ENCODE measurements at places on chromosomes 3 and 15.
A peak's percentile ranks its signal among the peaks of the same experiment; 100 is the strongest.

GRCh38 chr15:54843006-54843405, 353.7 kb downstream of the RSL24D1 start:
- no peak for DNase-seq

- no peak for DNase-seq
Observed at GRCh38 chr3:128073185-128073725, 21.0 kb downstream of the SEC61A1 start.

DNA sequence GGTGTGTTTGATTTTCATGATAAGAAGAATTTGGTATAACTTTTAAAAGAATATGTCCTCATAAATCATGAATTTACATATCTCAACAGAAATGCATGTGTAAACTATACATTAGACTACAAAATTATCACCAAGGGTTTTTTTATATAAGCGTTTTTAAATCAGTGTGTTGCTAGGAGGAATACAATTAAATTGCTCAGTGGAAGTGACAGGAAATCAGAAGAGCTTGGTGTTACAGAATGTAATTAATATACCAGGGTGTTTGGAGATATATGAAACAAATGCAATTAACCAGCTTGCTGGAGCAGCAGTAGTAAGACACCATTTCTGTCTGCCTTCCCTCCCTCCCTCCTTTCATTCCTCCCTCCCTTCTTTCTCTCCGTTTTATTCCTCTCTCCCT, 2.4 kb downstream of the ROBO2 start:
- DNase-seq: no peak

- no peak for DNase-seq
Observed at GRCh38 chr3:34947834-34948233, 691.5 kb upstream of the ARPP21 start.

- no peak for DNase-seq
Observed at GRCh38 chr3:41111011-41111410, 88.3 kb upstream of the CTNNB1 start.

GRCh38 chr15:43524254-43524845, 6.9 kb downstream of the MAP1A start:
- no peak for DNase-seq

DNA sequence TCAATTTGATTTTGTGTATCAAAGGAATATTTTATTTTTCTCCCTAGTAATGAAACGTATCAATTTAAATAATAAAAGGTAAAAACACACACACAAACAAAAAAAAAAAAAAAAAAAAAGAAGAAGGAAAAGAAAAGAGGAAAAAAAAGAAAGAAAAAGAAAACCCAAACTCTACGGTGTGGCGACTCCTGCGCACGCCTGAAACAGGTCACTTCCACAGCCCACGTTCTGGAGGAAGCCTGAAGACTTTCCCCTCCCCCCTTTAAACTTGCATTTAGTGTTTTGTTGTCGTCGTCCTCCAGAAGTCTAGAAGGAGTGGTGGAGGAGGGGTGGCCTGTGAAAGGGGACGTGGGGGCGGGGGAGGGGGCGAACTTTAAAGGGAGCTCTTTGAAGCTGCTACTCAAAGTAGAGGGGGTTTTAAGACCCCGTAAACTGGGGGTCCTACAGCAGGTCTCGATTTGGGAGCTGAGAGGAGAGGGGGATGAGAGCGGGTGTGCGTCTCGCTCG, 2.3 kb upstream of the TLE3 start:
- DNase-seq: no peak

GRCh38 chr3:197398286-197398878, 100.0 kb upstream of the DLG1 start:
- no peak for DNase-seq

DNA sequence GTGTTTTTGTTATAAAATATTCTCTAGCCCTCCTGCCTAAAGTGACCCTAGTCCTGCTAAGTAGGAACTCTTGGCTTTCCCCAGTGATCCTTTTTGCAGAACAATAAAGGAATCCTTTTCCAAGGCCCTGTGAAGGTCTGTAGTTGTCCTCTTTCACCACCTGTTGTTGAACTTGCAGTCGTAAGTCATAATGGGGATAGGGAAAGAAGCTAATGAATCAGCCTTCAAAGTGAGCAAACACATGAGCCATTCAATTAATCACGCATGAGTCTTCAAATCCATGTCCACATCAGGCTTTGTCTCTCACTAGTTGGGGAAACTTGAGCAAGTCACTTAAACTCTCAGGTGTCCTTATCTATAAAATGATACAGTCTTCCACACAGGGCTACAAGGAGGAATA, 27.6 kb downstream of the ZNF860 start:
- DNase-seq: no peak

DNA sequence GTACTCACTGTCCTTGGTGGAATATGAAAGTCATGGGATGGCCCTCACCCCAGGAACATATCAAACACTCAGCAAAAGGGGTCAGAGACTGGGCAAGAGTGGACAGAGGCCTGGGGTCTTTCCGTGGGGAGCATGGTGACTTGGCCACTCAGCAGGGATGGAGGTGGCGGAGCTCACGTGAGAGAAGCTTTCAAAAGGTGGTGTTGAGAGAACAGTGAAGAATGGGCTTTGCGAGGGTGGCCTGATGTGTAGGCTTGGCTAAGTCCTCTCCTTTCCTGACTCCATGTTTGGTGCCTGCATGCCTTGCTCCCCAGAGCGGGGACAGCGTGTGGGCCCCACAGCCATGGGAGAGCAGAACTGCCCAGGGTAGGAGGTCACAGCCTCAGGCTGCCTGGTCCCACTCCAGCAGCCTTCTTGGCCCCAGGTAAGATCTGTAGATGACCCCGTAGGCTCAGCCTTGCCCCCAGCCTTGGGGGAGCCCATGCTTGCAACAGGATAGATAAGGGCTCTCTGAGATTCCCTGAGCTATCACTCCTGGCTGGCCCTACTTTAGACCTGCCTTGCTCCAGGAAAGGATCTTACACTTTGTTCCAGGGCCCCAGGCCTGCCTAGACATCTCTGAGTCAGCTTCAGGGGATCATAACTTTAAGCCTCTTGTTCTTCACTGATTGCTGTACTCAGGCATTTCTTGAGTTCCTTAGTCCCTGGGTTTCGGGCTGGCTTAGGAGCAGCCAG, 17.0 kb downstream of the RPLP1 start:
- no peak for DNase-seq

DNA sequence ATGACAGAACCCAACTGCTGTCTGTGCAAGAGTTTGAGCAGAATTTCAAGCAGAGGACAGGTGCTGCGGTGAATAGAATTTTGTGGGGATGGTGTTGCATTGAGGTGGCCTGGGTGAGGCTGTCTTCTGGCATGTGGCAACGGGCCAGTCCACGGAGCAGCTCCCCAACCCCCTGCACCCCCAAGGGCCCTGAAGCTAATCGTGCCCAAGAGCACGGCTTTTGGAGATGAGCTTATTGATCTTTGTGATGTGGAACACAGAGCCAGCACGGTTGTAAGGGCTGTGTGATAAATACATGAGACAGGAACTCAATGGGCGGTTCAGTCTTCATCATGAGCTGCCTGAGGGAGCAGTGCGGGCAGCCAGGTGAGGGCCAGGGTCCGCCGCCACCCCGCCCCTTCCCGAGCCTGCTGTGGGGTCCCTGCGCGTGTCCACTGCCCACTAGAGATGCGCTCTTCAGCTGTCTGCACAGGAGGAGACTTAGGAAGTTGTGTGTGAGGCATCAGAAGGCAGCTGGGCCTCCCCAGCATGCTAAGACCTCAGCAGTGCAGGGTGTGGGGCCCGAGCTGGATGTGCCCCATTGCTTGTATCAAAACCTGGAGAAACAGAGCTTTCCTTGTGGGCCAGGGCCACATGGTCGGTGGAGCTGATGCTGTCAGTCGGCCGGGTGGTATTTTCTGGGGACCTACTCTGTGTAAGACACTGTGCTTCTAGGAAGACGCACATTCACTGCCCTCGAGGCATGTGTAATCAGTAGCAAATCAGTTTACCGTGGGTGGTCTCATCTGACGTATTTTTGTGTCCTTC, 90.5 kb downstream of the CHRNA7 start:
- DNase-seq: no peak

DNA sequence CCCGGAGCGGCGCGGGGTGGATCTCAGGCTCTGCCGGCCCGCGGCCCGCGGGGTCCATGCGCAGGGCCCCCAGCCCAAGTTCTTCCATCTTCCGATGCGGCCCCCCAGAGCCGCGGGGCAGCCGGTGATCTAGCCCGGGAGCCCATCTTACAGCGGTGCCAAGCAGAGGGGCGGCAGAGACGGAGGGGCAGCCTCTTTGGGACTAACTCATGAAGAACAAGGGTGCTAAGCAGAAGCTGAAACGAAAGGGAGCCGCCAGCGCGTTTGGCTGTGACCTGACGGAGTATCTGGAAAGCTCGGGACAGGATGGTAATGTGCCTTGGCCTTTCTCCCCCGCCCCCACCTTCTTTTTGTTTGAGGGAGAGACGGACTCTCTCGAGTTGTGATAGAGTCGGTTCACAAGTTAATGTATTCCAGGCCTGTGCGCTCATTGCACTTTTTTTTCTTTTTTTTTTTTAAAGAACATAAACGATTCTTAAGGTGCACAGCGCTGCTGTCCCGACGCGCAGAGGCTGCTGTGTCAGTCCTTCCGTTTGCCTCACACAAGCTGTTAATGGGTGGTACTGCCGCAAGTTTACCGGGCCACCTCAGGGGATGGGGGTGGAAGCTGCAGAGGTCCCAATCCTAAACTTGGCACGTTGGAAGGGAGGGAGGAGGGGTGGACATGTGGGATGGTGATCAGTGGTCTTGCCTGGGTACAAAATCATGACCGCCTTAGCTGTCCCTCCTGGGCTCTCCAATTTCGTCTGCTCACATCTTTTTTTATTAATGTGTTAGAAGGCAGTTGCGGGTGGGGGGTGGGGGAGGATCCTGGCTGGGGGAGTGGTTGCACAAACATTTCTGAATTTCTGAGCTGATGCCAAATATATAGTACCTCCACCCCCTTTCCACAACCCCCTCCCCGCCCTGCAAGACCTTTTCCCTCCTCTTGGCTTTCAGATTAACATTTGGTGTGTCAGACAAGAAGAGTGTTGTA, 801 bp downstream of the ARHGAP31 start:
- DNase-seq: peak; percentile 51

DNA sequence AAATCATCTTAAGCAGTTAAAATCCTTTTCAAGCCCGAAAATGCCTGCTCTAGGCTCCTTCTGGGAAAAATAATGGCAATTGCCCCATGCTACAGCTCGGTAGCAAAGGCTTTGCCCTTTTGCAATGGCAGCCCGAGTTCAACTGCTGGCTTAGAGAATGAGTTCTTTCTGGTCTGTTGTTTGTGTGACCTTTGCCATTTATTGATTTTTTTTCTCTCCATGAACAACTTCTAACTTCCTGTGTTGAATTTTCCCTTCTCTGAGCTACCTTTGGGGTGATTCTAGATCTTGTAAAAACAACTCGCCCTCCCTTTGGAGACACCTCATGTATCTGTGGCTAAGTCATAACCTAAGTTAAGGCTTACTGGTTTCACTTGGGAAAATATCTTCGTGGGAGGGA, 139.3 kb downstream of the PLCH1 start:
- no peak for DNase-seq

- no peak for DNase-seq
Observed at GRCh38 chr15:48806151-48806550, 4.7 kb downstream of the CEP152 start.

Data from T-helper 22 cell (primary cell).